Activated T-helper 1 cell treated with anti-CD3 and anti-CD28 coated beads, Interleukin-2, amount 50 U/mL, for 16 hours (primary cell): ENCODE measurements at places on chromosomes 4 and X.

GRCh38 chr4:77817304-77818072 lies 1.7 kb downstream of the CNOT6L start:
- DNase-seq, result no peak

- no peak for DNase-seq
Observed at GRCh38 chrX:13254076-13254785, 65.6 kb downstream of the ATXN3L start.

- DNase-seq, result no peak
Observed at GRCh38 chrX:36568946-36569345, 439.2 kb upstream of the FAM47C start.

DNA sequence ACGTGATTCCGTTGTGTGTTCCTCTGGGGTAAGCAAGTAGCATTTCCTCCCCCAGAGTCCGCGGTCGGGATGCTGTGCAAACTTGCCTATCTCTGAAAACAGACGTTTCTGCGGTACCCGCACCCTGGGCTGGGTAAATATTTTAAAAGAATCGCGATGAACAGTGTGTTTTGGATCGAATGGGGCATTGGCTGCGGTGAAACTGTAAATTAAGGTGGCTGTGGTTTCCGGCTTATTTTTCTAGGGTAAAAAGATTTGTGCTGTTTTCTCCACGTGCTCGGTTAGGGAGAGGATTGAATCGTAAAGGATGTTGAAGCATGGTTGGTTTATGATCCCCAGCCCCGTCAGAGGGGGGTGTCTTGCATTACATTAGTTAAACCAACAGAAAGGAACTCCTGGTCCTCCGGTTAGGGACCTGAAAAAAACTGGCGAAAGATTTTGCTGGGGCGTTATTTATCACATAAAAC lies 1.2 kb downstream of the HHIP start:
- DNase-seq, result no peak

GRCh38 chr4:152100379-152101201 lies 339.8 kb upstream of the GATB start:
- peak; percentile 53 for DNase-seq
